ENCODE measurements at places on chromosomes 16 and 17.

- DNase-seq: no peak
These were observed 445.3 kb upstream of the CCL2 start for GRCh38 chr17:33809748-33810147.

DNA sequence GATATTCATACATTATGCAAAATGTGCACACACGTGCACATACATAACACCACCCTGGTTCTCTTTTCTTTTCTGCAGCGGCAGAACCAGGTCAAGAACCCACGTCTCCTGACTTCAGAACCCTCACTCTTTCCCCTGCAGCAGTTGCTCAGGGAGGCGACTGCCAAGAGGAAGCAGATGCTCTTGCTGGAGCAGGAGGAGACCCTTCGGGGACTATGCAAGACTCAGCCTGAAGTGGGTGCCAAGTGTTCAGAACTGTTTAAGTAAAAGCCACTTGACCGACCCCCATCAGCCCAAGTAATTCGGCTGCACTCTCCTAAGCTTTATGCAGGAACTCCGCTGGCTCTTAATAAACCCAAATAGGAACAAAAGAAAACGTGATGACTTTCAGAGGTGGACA lies 193.8 kb downstream of the SLC39A11 start:
- DNase-seq: no peak

DNA sequence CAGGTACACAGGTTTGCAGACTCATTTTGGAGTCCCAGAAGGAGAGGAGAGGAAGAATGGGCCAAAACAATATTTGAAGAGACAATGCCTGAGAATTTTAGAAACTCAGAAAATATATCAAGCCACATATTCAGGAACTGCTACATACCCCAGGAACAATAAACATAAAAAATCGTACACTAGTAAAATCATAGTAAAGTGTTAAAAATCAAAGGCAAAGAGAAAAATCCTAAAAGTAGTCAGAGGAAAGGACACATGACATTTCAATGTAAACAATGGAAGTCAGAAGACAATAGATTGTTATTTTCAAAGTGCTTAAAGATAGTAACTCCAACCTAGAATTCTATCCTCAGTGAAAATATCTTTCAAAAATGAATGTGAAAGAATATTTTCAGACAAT lies 28.5 kb upstream of the NACA2 start:
- no peak for DNase-seq

- no peak for DNase-seq
These were observed 8.8 kb upstream of the CNOT1 start for GRCh38 chr16:58638148-58639036.

GRCh38 chr17:2852221-2852620 lies 56.0 kb downstream of the RAP1GAP2 start:
- no peak for DNase-seq

DNA sequence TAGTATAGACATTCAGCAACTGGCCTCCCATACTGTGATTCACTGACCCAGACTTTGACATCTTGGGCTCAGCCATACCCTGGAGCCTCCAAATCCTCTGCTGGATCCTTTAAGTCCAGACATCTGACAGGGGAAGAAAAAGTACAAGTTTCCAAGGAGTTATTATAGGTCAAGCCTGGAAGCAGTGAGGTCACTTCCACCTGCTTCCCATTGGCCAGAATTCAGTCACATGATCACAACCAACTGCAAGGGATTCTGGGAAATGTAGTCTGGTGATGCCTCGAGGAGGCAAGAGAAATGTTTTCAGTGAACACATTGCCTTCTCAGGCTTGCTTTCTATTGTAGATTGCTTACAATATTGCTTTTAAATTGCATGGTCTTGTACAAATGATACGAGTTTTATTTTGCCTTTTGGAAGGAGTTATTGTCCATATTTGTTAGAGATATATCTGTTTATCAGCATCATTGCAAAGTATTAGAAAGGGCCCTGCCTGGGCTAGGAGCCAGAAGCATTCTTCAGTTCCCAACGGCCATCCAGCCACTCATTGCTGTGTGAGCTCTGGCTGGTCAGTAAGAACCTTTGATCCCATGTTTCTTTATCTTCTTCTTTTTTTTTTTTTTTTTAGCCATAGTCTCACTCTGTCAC lies 696.9 kb downstream of the WWOX start:
- DNase-seq: no peak

- no peak for DNase-seq
These were observed 58.2 kb downstream of the PECAM1 start for GRCh38 chr17:64332502-64332901.

- DNase-seq: no peak
These were observed 31.3 kb downstream of the CLEC19A start for GRCh38 chr16:19316846-19317245.

- no peak for DNase-seq
These were observed 5.1 kb upstream of the CD68 start for GRCh38 chr17:7574176-7574953.

- no peak for DNase-seq
These were observed at the start of gene MYL11 for GRCh38 chr16:30374538-30374937. MYL11 (plus strand) TSS chr16:30374802; CDS start chr16:30374858, 56 bp downstream.

DNA sequence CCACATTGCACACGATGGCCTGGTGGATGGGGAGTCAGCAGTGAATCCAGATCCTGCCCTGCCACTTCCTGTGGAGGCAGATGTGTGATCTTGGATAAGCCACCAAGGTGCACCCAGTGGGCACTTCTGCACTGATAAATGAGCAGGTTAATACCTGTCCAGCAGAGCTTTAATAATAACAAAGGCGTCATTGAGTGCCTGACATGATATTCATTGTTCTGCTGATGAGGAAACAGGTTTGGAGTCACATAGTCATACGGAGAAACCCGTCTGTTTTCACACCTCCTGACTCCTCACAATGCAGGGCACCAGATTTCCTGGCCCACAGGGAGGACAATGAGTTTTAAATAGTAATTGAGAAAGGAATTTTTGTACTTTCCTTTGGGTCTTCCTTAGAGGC lies 324.6 kb upstream of the CDH5 start:
- DNase-seq: no peak

DNA sequence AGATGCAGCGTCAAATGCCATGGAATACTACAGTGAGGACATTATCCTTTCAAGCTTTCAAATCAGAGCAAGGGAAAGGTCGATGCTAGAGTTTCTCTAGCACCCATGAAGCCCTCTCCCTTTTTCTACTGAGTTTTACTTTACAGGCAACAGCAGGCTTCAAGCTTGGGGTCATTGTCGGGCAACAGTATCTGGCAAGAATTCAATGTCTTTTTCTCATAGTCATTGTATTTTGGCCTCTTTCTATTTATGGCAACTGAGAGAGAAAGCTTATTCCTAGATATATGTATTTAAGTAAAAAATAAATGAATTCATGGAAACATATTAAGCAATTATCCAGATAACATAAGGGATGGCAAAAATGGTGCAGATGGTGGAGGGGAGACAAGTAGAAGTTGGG lies 364 bp upstream of the CETP start:
- DNase-seq: no peak

DNA sequence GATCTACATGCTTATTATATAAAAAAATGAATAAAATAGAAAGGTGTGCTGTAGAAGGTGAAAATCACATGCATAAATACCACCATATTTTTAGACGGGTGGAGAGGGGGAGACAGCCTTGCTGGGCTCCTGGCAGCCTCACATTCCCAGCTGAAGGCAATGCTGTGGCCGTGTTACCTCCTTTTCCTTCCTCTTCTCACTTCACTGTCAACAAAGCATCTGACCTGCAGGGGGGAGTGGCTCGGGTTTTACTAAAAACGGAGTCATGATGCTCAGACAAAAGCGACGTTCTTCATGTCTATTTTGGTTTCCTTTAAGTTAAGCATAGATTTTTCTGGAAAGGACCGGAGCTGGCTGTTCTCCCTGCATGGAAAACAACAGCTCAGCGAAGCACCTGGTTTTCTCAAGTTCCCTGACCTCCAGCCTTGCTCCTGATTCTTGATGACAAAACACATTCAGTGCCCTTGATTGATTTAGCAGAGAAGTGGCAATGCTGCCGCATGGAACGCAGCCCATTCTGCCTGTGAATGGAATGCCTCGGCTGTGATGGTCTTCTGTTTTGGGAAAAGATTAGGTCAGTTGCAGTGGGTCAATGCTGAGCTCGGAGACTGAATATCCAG lies 5.5 kb upstream of the RPTOR start:
- no peak for DNase-seq

DNA sequence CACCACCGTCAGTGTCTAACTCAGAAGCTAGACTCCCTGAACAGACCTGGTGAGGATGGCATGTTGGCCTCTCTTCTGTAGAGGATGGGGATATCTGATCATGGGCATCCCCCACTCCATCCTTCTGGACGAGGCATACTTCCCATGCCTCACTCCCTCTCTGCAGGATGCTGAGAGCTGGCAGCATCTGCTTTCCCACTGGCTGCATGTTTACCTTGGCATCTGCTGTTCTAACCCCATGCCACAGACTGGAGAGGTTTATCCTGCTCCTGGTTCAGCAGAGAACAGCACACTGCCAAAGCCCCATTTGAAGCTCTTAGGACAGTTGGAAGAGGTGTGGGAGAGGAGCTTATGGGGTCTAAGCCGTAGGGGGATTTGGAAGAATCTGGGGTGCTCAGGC lies 46.0 kb downstream of the YPEL2 start:
- no peak for DNase-seq

DNA sequence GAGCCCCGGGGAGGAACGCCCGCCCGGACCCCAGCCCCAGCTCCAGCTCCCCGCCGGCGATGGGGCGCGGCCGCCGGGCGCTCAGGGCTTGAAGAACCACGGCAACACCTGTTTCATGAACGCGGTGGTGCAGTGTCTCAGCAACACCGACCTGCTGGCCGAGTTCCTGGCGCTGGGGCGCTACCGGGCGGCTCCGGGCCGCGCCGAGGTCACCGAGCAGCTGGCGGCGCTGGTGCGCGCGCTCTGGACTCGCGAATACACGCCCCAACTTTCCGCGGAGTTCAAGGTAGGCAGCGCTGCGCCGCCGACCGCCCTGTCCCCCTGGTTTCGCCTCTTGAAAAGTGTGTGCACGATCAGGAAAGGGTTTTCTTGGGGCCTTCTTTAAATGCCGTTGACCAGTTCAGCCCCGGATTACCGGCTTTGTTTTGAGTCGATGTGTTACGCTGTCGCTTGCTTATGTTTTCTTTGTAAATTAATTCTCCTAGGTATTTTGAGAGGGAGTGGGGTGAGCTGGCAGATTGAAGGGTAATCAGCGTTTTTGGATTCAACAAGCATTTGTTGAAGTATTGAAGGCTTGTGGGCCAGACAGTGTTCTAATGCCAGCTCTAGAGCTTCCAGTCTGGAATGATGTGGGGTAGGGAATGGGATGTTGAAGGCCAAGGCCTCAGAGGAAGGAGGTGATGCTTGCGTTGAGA lies 681 bp downstream of the USP43 start:
- DNase-seq: no peak

- DNase-seq: no peak
These were observed 129.5 kb downstream of the ABCC6 start for GRCh38 chr16:16093628-16094332.

- DNase-seq: no peak
These were observed 9.0 kb upstream of the PHAF1 start for GRCh38 chr16:67100569-67101310.

DNA sequence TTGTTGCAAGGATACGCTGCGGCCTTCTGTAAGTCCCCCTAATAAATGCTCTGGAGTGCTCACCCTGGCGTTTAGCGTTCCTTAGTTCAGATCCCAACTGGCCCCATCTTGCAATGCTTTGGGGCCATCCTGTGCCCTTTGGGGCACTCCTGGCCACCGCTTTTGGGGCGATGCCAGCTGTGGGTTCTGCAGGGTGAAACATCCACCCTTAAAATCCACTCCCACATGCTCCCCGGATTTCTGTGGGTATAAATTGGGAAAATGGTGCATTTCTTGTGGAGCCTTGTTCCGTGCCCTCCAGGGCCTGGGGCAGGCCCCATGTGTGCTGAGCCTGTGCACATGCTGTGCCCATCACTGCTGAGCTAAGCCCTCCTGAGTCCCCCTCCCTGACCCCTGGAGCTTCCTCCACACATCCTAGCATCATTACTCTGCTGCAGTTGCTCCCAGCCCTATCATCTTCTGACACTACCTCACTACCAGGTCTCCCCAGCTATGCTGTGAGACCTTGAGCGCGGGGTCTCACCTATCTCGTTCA lies 6.0 kb downstream of the MSRB1 start:
- no peak for DNase-seq

DNA sequence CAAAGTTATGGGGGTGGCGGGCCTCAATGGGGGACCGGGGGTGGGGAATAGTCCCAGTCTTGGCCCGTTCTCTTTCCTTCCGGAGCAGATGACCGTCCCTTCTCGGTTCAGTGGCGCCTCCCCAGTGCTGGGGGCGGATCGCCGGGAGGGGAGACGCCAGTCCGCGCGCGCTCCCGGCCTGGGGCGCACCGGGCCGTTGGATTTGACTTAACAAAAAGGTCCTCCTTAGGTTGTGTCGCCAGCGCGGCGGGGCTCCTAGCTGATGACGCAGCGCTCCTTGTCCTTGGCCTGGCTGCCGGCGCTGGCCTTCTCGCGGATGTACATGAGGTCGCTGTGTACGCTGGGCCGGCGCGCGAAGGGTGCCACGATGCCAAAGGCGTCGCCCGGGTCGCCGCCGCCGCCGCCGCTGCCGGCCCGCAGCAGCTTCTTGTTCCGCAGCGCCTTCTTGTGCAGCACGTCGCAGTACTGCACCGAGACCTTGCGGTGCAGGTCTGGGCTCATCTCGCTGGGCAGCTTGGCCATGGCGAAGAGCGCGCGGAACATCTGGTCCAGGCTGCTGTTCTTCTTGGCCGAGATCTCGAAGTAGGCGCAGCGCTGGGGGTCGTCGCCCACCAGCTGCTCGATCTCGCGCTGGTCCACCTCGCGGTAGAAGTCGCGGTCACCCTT lies 1.2 kb downstream of the RASD1 start:
- DNase-seq: no peak

GRCh38 chr17:50565402-50566350 lies 5.2 kb downstream of the CACNA1G start:
- no peak for DNase-seq

DNA sequence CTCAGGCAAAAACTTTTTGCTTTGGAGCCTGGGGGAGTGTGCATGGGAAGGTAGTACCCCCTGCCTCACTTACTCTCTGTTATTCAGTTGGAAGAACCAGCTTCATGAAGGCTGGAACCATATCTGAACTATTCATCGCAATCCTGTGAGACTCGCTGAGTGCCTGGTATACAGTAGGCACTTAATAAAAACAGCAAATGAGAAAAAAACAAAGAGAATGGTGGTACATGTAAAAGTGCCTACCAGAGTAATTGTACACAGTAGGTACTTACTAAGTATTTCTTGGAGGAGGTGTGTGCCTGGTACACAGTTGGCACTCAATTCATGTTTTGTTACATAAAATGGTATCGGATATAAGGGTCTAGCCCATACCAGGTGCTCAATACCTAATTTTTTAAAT lies 75.2 kb downstream of the MYH11 start:
- DNase-seq: no peak

GRCh38 chr16:70715055-70715858 lies 29.4 kb upstream of the MTSS2 start:
- DNase-seq: no peak

- no peak for DNase-seq
These were observed 4.8 kb upstream of the GOSR1 start for GRCh38 chr17:30472238-30472890.
